ENCODE measurements at places on chromosomes 13 and 19.

DNA sequence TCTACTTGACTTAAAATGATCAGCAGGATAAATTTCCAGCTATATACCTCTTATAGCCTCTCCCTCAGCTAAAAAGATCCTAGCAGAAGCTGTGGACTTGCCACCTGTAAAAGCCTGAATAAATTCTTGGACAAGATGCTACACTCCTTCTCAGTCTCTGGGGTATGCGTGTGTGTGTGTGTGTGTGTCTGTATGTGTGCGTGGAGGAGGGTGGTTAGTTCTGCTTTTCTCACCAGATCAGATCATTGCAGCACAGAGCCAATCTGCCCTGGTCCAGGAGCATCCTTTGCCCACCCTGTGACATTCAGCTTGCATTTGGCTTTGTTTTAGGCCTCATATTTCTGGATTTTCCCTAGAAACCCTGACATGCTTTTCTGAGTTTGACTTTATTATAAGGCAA lies 438.3 kb downstream of the RFC3 start:
- DNase-seq: no peak

- no peak for DNase-seq
These were observed 30.7 kb downstream of the PBX4 start for GRCh38 chr19:19587771-19588170.

GRCh38 chr13:33281951-33282595 lies 3.5 kb downstream of the STARD13 start:
- DNase-seq: no peak

GRCh38 chr13:43046259-43046658 lies 22.9 kb downstream of the DNAJC15 start:
- DNase-seq: no peak

GRCh38 chr19:48989701-48990291 lies 3.3 kb downstream of the GYS1 start:
- no peak for DNase-seq

DNA sequence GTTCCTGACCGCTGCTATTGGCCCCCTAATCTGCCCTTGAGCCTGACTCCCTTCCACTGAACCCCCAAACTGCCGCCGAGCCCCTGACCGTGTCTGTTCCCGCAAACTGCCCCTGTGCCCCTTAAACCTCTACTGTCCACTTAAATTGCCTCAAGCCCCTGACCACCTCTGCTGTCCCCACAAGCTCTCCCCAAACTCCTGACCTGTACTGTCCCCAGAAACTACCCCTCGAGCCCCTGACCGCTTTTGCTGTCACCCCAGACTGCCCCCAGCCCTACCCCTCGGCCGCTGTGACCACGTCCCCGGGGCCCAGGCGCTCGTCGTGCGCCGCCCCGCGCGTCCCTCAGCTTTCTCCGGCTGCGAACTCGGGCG lies 382 bp downstream of the ZNF77 start:
- no peak for DNase-seq

DNA sequence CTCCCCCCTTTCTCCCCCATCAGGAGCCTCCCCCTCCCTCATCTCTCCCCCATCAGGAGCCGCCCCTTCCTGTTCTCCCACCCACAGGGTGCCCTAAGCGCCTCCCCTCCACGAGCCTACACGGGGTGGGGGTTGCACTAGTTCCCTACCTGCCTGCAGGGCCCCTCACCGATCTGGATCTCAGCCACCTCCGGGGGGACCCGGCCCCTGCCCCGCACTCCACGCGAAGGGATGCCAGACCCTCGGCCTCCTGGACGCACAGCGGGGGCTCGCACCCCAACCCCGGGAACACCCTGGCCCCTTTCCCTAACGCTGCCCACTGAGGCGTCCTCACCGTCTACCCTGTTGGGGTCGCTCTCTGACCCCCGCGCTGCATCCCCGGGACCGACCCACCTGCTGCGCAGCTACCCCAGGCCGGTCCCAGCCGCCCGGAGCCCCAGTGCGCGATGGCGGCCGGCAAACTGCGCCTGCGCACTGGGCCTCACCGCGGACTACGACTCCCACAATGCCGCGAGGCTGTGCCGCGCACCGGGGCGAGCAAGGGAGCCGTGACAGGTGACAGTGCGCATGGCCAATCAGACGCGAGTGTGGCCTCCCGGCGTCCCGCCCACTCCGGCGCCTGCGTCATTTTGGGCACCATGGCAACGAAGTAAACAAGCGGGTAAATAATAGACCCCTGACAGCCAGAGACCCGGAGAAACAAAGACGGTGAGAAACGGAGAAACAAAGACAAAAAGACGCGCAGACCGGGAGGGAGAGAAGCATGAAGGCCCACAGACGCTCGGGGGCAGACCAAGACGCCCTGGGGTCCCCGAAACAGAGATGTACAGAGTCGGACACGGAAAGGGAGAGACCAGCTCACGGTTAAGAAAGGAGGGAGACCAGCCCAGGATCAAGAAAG lies at the start of gene ZSCAN18:
Gene ZSCAN18 (minus strand): TSS at position 451 of the 901 bp plus-strand sequence. CDS start 7,964 bp downstream, outside the sequence.
- DNase-seq: peak; percentile 92

DNA sequence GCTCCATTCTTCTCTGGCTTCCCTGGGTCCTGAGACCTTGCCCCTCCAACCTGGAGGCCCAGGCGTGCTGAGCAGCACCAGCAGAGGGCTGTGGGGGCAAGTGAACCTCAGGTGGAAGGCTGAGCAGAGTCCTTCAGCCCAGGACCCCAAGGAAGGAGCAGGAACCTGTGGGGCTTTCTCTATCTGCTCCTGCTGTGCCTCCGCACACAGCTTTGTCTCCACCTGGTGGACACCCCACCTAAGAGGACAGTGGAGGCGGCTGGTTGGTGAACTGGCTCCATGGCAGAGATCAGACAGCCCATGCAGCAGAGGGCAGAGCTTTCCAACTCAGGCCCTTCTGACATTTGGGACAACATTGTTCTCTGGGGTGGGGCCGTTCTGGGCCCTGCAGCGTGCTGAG lies 19.7 kb downstream of the ZFR2 start:
- DNase-seq: no peak

- DNase-seq: no peak
These were observed 112.3 kb upstream of the KLF12 start for GRCh38 chr13:74246487-74246886.

DNA sequence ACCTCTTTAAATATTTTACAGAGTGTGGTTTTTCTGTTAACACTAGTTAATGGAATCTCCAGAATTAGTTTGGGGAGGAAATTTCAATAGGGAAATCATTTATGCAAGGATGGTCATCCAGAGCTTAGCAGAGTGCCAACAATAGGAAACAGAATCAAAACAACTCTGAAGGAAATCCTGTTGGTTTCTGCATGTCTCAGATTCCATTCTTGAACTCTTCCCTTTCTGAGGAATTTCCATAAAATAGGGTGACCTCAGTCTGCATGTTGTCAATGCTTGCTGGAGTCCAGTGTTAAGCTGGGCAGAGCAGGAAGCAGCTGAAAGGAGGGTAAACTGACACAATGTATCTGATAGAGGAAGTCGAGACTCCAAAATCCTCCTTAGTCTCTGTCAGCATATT lies 16.9 kb downstream of the CBY2 start:
- no peak for DNase-seq

DNA sequence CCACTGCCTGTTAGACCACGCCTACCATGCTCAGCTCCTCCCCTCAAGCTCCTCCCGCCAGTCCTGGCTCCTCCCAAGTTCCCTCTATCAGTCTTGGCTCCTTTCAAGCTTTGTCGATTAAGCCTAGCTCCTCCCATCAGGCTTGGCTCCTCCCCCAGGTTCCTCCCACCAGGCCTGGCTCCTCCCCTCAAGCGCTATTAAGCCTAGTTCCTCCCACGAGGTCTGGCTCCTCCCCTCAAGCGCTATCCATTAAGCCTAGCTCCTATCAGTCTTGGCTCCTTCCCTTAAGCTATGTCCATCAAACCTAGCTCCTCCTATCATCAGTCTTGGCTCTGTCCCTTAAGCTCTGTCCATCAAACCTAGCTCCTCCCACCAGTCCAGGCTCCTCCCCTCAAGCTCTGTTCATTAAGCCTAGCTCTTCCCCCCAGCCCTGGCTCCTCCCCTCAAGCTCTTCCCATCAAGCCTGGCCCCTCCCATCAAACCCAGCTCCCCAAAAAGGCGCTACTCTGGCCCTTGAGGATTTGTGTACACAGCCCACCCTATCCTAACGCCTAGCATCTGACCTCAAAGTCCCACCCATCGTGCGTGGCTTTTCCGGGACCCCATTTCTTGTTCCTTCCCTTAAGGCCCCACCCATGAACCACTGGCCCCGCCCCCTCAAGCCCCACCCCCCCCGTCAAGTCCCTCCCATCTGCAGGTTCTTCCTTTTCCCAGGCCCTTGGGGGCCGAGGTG lies 10.0 kb downstream of the CAMSAP3 start:
- DNase-seq: peak; percentile 59

- DNase-seq: no peak
These were observed 23.4 kb downstream of the RASL11A start for GRCh38 chr13:27293873-27294515.

Measured in NT2/D1 (cell line).